ENCODE measurements at places on chromosomes 5 and 9. TPM values are rescaled to one million over a fixed set of nuclear protein-coding genes. Genes with fewer than 3 reads are reported as not detected.

Gene RORB
- total RNA-seq = 11.6 TPM

Gene LECT2
- not detected for total RNA-seq

Gene C9
- total RNA-seq = 0.25 TPM

Gene CBY3
- not detected for total RNA-seq

Gene NDUFS6
- 47.4 TPM for total RNA-seq

Gene FOXD4L3
- not detected for total RNA-seq

Gene SV2C
- total RNA-seq = under 0.01 TPM
